ENCODE measurements at places on chromosomes 12 and 14.

- DNase-seq = no peak
Measured at GRCh38 chr14:73623504-73624054, 11.3 kb downstream of the ACOT6 start.

GRCh38 chr12:62129291-62129690 lies 130.9 kb upstream of the USP15 start:
- no peak for DNase-seq

DNA sequence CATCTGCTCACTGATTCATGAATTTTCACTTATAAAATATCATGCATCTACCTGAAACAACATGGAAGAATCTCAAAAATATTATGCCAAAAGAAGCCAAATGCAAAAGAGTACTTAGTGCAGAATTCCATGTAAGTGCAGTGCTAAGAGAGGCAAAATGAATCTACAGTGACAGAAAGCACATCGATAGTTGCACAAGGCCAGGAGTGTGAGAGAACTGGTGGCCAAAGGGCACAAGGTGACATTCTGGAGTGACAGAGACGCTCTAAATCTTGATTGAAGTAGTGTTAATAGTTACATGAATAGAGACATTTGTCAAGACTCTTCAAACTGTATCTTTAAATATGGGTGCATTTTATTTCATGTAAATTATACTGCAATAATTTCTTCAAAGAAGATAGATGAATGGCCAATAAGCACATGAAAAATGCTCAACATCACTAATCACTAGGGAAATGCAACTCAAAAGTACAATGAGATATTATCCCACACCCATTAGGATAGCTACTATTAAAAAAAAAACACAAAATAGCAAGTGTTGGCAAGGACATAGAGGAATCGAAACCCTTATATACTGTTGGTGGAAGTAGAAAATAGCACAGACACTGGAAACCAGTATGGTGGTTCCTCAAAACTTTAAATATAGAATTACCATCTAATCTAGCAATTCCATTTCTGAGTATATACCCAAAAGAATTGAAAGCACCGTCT lies 71.7 kb upstream of the KICS2 start:
- no peak for DNase-seq

GRCh38 chr14:92463141-92463540 lies 50.4 kb upstream of the RIN3 start:
- no peak for DNase-seq

- DNase-seq = peak; percentile 72
Measured at GRCh38 chr12:108730365-108731104, 783 bp downstream of the CORO1C start.

- peak; percentile 72 for DNase-seq
Measured at GRCh38 chr14:40417777-40418401, 985.7 kb upstream of the FBXO33 start.

DNA sequence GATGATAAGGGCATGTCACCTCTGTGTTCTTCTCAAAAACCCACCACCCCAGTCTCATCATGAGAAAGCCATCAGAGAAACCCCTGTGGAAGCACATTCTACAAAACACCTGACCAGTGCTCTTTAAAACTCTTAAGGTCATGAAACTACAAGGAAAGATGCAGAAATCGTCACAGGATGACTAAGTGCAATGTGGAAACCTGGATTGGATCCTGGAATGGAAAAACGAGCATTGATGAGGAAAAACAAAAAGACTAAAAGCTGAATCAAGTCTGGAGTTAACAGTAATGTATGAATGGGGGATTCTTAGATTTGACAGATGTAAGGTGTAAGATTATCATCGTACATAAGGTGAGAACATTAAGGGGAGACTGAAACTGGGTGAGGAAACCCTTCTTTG lies 211.0 kb downstream of the TBX5 start:
- DNase-seq = no peak

DNA sequence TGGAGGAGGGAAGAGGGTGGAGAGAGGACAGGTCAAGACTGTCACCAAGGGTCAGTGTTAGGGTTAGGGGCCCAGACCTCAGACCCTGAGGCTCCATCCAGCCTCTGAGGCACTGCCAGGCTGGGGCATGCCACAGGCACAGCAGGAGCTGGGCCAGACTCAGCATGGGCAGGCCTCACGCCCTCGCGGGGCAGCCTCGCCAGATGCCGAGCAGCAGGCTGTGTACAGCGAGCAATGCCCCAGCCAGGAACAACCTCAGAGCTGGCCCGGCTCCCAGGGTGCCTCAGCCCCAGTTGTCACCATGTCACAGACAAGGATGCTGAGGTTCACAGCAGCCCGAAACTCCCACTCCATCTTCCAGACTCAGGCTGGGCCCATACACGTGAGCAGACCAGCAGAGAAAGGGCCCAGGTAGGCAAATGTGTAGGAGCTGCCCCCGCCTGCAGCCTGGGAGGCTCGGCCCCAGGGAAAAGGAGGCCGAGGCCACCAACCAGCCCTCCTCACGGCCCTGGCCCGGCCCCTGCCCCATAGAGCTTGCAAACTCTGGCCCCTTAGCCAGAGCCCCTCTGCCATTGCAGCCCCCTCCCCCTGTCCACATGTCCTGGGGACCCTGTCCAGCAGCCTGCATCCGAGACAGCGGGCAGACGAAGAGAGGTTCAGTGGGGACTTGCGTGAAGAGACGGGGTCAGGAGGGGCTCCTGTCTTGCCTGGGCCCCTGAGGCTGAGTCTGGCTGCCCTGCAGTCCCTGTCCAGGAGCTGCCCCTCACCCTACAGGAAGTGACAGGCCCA lies 7.5 kb downstream of the C14orf180 start:
- DNase-seq = no peak

DNA sequence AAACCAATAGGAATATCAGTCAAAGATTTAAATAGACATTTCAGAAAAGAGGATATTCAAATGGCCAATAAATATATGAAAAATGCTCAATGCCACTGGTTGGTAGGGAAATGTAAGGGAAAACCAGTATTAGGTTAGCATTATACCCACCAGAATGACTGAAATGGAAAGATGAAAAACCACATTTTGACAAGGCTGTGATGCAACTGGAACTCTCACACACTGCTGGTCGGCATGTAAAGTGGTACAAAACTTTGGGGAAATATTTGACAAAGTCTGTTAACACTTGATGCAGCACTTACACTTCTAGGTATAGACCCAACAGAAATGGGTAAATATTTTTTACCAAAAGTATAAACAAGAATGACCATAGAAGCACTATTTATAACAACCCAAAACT lies 163.2 kb upstream of the C14orf180 start:
- no peak for DNase-seq

GRCh38 chr14:65193916-65194590 lies 91.7 kb upstream of the MAX start:
- no peak for DNase-seq

- no peak for DNase-seq
Measured at GRCh38 chr14:92353447-92353846, 30.5 kb downstream of the SLC24A4 start.

DNA sequence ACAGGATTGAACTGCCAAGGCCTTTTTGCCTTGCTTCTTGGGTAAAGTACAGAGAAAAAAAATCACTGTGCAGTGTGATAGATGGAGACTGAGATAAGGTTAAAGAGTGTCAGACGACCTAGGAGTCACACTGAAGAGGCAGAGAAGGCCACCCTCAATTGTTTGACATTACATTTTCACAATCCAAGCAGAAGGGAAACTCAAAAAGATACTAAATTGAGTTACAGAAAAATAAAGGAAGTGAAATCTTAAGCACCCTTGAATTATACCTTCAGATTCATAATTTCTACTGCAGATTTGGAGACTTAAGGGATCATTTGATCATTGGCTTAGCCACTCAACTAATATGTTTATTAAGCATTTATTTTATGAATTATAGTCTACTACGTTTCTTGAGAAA lies 97.1 kb downstream of the MYF5 start:
- DNase-seq = no peak

DNA sequence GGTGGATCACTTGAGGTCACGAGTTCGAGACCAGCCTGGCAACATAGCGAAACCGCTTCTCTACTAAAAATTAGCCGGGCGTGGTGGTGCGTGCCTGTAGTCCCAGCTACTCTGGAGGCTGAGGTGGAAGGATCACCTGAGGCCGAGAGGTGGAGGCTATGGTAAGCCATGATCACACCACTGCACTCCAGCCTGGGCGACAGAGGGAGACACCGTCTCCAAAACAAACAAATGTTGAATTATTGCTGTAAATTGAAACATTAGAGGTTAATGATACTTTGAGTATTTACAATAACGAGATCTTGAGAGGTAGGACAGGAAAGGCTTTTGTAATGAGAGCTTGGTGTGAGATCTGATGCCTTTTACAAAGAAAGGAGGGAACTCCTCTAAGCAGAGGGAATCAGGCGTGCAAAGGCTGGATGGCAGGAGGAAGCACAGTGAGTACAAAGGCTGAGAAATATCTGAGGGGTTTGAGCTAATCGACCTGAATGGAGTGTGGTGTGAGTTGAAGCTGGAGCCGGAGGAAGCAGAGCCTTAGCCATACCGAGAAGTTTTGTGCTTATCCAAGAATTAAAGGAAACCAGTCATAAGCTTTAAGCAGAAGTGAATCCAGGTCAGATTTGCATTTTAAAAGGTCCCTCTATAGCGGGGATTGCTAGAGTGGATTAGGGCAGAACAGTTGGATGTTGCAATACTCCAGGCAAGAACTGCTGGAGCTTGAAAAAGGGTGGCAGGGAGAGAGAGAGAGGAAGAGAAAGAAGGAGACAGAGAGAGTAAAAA lies 1.1 kb downstream of the RHNO1 start:
- DNase-seq = peak; percentile 38

DNA sequence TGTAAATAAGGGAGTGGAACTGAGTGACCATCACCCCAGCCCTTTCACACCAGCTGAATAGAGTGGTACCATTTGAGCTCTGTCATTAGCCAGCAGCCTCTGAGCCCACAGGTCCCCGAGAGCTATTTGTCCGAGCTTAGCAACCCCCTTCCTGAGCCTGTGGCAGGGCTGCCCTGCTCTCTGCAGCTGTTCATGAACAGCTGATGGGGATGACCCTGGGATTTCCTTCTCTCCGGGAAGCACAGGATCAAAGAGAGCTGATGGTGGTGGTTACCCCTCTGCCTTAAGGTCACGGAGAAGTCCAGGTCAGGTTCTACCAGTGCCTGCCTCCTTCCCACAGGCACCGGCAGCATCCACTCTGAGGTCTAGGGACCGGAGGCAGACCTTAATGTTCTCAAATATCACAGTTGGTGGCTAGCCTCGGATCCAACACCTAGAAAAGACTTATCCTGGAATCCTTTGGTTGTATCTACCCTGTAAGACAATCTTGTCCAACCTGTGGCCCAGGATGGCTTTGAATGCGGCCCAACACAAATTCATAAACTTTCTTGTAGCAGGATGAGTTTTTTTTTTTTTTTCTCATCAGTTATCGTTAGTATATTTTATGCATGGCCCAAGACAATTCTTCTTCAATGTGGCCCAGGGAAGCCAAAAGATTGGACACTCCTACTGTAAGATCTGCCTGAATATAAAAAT lies 81.1 kb downstream of the ESRRB start:
- DNase-seq = no peak

DNA sequence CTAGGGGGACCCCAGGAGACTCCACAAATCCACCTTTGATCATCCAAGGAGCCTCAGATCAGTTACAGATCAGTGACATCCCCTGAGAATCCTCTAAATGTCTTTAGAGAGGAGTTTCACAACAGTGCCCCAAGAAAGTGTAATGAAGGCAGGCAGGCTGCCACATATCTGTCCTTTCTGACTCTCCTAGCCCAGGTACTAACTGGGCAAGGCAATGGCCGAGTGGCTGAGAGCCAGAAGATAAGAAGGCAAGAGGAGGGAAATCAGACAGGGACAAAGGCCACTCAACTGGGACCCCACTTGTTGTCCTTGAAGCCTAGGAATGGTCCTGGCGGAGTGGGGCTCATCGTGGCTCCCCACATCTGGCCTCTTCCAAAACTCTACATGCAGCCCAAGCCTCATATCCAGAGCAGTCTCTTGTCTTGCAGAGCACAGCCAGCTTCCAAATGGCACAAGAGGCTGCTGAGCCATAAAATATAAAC lies 11.6 kb downstream of the ACTN1 start:
- DNase-seq = no peak

DNA sequence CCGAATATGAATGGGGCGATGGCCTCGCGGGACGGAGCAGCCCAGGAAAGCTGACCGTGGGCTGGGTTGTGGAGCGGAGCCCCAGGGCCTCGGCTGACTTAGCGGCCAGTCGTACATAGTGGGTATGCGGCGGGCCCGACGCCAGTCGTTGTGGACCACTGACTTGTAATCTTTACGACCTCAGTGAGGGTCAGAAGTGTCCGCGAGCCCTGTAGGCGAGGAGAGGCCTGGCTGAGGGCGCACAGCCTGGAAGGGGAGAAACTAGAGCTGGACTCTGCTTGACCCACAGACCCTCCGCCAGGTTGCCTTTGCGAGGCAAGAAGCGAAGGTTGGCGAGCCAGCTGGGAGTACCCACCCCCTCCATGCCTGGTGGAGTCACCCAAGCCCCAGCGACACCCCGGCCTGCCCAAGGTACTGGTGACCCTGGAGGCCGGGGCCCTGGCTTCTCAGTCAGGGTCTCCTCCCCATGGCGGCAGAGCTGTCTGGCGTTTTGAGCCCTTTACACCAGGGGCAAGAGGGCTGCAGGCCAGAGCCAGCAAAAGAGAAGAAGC lies 15.6 kb upstream of the DYNC1H1 start:
- no peak for DNase-seq

- DNase-seq = no peak
Measured at GRCh38 chr12:96061323-96061722, 25.9 kb upstream of the LTA4H start.

GRCh38 chr12:77894556-77894955 lies 63.9 kb downstream of the NAV3 start:
- DNase-seq = no peak

DNA sequence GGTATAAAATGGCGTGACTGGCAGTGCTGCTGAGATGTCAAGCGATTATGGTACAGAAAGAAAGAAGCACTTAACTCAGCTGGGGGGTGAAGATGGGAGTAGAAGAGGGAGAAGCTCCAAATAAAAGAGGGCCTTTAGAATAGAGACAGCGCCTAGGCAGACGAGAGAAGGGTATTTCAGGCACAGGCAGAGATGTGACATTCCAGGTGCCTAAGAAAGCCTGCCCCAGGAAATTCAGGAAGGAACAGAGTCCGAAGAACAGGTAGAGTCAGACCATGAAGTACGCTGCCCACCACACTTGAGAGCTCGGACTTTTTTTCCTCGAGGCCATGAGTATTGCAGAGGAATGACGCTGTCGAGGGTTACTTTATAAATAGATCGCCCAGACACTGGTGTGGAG lies 170.9 kb upstream of the ATF7IP start:
- no peak for DNase-seq

- DNase-seq = no peak
Measured at GRCh38 chr12:95658386-95658785, 107.1 kb upstream of the USP44 start.

- no peak for DNase-seq
Measured at GRCh38 chr14:103488071-103488470, 34.6 kb downstream of the CKB start.

- DNase-seq = no peak
Measured at GRCh38 chr14:21347201-21347600, 36.6 kb downstream of the SUPT16H start.

DNA sequence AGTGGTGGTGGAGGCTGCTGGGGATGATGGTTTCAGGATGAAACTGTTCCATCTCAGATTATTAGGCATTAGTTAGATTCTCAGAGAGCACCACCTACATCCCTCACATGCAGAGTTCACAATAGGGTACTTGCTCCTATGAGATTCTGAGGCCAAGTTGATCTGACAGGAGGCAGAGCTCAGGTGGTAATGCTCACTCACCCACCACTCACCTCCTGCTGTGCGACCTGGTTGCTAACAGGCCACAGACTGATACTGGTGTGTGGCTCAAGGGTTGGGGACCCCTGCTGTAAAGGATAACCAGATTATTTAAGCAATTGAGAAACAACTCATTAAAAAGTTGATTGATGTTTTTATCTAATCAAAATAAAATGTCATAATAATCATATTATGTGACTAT lies 248.5 kb downstream of the RERGL start:
- DNase-seq = no peak

All from NCI-H748 treated with DMSO at 0.1 percent for 48 hours (cell line).